Stomach (tissue), 19 donors: ENCODE measurements at places on chromosomes 5 and 9. TPM values are rescaled to one million over a fixed set of nuclear protein-coding genes. Genes with fewer than 3 reads are reported as not detected.
A peak's percentile ranks its signal among the peaks of the same experiment; 100 is the strongest.

PCDHGA9 gene
- total RNA-seq, result 10.1 TPM

TAF1L gene
- total RNA-seq, result not detected

SPINK6 gene
- not detected for total RNA-seq

EEIG1 gene
- total RNA-seq, result 26.3 TPM

- peaks cover 21% of the 10 kb centered on the region for H3K4me1 ChIP-seq
- no peak overlapping the region for H3K27ac ChIP-seq
- peaks cover 6% of the 10 kb centered on the region for H3K36me3 ChIP-seq
- DNase-seq, result no peak
- no peak overlapping the region for H3K4me3 ChIP-seq
- no peaks in the 10 kb centered on the region for H3K27me3 ChIP-seq
These were observed 26.2 kb downstream of the RAD23B start for GRCh38 chr9:107309271-107309670.

- H3K4me1 ChIP-seq, result peaks cover 8% of the 10 kb centered on the region
- H3K27me3 ChIP-seq, result no peaks in the 10 kb centered on the region
- no peak overlapping the region for H3K4me3 ChIP-seq
These were observed 277.8 kb downstream of the RAB3C start for GRCh38 chr5:58860680-58861079.

- no peak overlapping the region for H3K4me3 ChIP-seq
- H3K27ac ChIP-seq, result peak overlapping the region; percentile 85
- peaks cover 5% of the 10 kb centered on the region for H3K4me1 ChIP-seq
These were observed 69.8 kb downstream of the ADAMTS2 start for GRCh38 chr5:179275381-179275878.

DNA sequence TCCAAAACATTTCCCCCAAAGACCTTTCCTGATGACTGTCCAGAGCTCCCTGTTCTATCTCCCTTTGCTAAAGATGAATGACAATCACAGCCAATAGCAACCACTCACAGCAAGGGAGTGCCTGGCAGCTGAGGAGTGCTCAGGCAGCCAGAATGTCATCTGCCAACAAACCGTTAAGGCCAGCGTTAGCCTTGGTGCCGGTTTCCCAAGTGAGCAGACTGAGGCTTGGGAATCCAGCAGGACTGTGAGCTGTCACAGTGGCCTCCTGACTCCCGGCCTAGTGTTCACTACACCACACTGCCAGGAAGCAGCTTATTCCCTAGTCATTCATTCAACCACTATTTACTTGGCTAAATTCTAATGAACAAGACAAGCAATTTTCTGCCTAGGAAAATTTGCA lies 24.7 kb downstream of the STK10 start:
- H3K4me1 ChIP-seq, result peaks cover 57% of the 10 kb centered on the region
- no peaks in the 10 kb centered on the region for H3K27me3 ChIP-seq
- no peak for DNase-seq

DNA sequence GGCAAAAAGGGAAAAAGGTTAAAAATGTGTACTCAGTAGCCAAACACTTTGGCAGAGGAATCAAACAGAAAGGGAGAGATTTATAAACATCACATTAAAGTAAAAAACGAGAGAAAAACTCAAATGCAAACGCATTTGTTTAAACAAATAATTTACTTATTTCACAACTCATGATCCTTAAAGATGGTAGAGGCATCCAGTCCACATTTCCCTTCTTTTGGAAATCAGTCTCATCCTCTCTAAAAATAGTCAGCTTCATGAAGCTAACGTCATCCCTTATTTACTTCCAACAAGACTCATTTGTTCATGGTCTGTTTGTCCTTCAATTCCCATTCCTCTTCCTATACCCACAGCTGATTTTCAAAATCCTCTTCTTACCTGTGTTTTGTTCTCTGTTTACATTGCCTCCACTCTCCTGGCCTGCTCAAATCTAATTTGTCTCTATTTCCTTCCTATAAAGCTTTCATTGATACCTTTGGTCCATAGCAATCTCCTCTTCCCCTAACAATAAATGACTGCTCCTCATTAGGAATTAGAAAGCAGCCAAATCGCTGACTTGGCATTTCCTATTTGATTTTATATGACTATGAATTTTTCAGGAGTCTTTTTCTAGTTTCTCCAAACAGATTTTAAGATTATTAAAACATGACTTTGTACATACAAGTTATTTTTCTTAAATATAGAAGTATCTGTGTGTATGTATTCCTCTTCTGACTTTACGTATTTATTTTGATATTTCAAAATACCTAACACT lies 805.3 kb downstream of the TLE1 start:
- no peak overlapping the region for H3K4me3 ChIP-seq
- DNase-seq, result no peak
- H3K36me3 ChIP-seq, result no peaks in the 10 kb centered on the region
- H3K27ac ChIP-seq, result no peak overlapping the region
- no peaks in the 10 kb centered on the region for H3K4me1 ChIP-seq

GRCh38 chr5:10056228-10056760 lies 193.4 kb downstream of the ATPSCKMT start:
- H3K27me3 ChIP-seq, result peaks cover 13% of the 10 kb centered on the region
- no peaks in the 10 kb centered on the region for H3K4me1 ChIP-seq
- no peak overlapping the region for H3K27ac ChIP-seq
- no peak overlapping the region for H3K4me3 ChIP-seq
- DNase-seq, result no peak
- H3K36me3 ChIP-seq, result no peaks in the 10 kb centered on the region

DNA sequence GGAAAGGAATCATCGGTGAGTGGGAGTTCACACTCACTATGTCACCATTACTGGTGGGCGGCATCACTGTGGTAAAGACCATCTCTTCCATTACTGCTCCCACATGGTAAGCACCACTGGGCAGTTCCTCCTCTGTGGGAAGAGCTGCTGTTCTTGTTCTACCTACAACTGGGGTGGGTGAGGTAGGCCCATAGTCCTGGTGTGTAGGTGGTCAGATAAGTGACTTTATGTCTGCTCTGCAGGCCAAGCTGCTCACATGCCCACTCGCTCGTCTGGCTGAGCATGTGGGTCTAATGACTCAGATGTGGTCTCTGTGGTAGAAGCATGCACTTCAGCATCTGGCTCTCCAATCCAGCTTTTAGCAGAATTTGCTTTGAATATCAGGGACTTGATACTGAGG lies 82.9 kb downstream of the TMEM215 start:
- DNase-seq, result no peak
- H3K4me1 ChIP-seq, result no peaks in the 10 kb centered on the region
- H3K36me3 ChIP-seq, result no peaks in the 10 kb centered on the region
- no peak overlapping the region for H3K27ac ChIP-seq

GRCh38 chr9:121187636-121188305 lies 13.9 kb downstream of the RAB14 start:
- DNase-seq, result no peak
- H3K27me3 ChIP-seq, result no peaks in the 10 kb centered on the region
- peaks cover 100% of the 10 kb centered on the region for H3K4me1 ChIP-seq
- no peak overlapping the region for H3K4me3 ChIP-seq

DNA sequence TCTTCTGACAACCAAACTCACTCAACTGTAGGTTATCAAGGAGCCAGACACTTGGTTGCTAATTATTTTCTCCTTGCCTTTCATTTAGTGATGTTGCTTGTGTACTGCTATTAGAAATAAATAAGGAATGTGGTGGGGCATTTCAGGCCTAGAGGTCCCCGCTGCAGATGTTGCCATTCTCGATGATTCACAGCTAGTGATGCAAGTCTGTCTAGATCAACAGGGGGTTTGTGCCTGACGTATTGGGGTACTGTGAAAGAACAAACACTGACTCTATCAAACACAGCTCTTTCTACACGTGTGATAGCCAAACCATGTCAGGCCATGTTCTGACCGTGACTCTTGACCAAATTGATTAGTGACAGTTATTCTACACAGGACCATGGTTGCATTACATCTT lies 144.7 kb downstream of the OSTF1 start:
- H3K4me1 ChIP-seq, result peaks cover 33% of the 10 kb centered on the region
- no peaks in the 10 kb centered on the region for H3K36me3 ChIP-seq
- H3K27ac ChIP-seq, result no peak overlapping the region
- no peak overlapping the region for H3K4me3 ChIP-seq
- H3K27me3 ChIP-seq, result no peaks in the 10 kb centered on the region

GRCh38 chr5:67353500-67354450 lies 157.2 kb upstream of the CD180 start:
- H3K27me3 ChIP-seq, result no peaks in the 10 kb centered on the region
- H3K4me3 ChIP-seq, result no peak overlapping the region
- DNase-seq, result peak; percentile 51
- no peaks in the 10 kb centered on the region for H3K36me3 ChIP-seq

DNA sequence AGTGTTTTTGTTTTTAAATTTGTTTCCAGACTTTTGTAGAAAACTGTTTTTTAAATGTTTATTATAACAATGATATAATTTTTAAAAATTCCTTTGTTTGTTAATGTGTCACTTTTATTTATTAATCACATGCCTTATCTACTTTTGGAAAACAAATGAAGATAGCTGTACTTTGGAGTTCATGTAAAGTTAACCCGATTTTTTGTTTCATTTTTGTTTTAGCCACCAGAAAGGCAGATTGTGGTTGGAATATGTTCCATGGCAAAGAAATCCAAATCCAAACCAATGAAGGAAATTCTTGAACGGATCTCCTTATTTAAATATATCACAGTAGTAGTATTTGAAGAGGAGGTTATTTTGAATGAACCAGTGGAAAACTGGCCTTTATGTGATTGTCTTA lies 13.1 kb downstream of the PPIP5K2 start:
- DNase-seq, result no peak
- H3K36me3 ChIP-seq, result peaks cover 19% of the 10 kb centered on the region
- no peak overlapping the region for H3K27ac ChIP-seq
- H3K4me1 ChIP-seq, result peaks cover 16% of the 10 kb centered on the region
- no peak overlapping the region for H3K4me3 ChIP-seq

GRCh38 chr9:121447321-121447834 lies 52.3 kb downstream of the GGTA1 start:
- H3K27ac ChIP-seq, result no peak overlapping the region
- no peak overlapping the region for H3K4me3 ChIP-seq
- no peaks in the 10 kb centered on the region for H3K4me1 ChIP-seq
- H3K27me3 ChIP-seq, result no peaks in the 10 kb centered on the region

GRCh38 chr5:94024620-94025019 lies 283.2 kb upstream of the POU5F2 start:
- H3K27me3 ChIP-seq, result no peaks in the 10 kb centered on the region
- no peak overlapping the region for H3K27ac ChIP-seq
- H3K36me3 ChIP-seq, result no peaks in the 10 kb centered on the region
- no peak overlapping the region for H3K4me3 ChIP-seq
